Neural progenitor cell (in vitro differentiated cells): ENCODE measurements at places on chromosomes 11 and 22. TPM values are rescaled to one million over a fixed set of nuclear protein-coding genes. Genes with fewer than 3 reads are reported as not detected.
A peak's percentile ranks its signal among the peaks of the same experiment; 100 is the strongest.

GRCh38 chr22:31107894-31108218 lies 488 bp upstream of the SELENOM start:
- no peaks in the 10 kb centered on the region for H3K36me3 ChIP-seq
- no peaks in the 10 kb centered on the region for H3K4me1 ChIP-seq
- H3K27ac ChIP-seq, result no peak overlapping the region
- peaks cover 44% of the 10 kb centered on the region for H3K27me3 ChIP-seq
- H3K4me3 ChIP-seq, result peak overlapping the region; percentile 57

DNA sequence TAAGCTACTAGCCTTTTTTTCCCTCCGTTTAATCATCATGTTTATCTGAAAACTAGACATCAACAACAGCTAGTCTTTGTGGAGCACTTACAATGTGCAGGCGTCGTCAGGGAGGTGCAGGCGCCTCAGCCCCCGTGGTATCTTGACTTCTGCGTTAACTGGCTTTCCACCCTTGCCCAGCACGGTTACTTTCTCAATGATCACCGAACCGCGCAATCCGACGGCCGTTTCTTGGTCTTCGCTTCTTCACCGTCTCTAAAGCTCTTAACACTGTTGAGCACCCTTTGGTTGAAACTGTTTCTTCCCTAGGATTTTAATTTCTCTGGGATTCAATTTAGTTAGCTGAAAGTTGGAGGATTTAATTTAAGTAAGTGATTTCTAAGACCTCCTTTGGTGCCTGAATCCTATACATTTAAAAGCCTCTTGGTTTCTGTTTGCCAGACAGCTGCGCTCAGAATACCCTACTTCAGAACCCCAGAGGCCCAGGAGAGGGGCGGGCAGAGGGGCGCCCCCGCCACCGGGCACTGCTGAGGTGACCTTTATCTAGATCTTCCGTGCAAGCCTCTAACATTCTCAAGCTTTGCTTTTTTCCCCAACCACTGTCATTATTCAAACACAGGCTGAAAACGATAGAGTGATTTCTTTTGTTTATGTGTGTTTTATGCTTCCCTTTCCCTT lies 18.0 kb upstream of the TMEM218 start:
- peak overlapping the region; percentile 46 for H3K27ac ChIP-seq
- peaks cover 15% of the 10 kb centered on the region for H3K4me1 ChIP-seq
- peak; percentile 63 for DNase-seq
- no peaks in the 10 kb centered on the region for H3K36me3 ChIP-seq
- H3K27me3 ChIP-seq, result peaks cover 4% of the 10 kb centered on the region

DNA sequence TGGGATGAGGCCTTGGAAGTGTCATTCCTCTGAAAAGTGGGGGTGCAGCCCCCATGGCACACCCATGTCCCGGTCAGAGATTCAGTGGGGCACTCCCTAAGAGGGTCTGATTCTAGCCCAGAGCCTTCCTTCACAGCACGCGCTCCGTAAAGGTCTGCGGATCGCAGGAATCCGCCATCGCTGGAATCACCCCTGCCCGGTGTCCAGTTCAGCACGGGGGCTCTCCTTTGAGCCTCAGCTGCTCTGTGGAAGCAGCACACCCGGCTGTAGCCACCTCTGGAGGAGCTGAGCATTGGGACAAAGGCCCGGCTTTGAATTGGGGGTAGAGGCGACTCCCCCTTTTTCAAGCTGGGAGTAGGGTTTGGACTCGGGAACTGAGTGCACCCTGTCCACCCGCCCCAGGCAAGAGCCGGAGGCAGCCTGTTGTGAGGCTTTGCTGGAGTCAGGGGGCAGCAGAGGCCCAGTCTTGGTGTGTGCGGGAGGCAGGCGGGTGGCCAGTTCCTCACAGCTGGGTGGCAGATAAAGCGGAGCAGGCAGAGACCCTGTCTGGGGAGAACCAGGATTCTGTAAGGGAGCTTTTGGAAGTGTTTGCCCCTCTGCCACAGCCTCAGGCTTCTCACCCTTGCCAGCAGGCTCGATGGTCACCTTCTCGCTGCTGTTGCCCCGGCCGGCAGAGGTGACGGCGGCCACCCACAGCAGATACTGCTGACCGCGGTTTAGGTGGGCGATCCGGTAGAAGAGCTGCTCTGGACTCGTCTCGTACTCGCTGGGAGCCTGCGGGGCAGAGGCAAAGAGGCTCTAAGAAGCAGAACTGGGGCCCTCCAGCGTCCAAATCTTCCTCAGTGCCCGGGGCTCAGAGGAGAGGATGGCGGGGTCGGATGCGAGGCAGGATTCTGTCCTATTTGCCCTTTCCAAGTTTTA lies 115.9 kb downstream of the CEP164 start:
- no peaks in the 10 kb centered on the region for H3K36me3 ChIP-seq
- DNase-seq, result peak; percentile 88
- H3K4me3 ChIP-seq, result peak overlapping the region; percentile 29
- no peak overlapping the region for H3K27ac ChIP-seq
- peaks cover 24% of the 10 kb centered on the region for H3K27me3 ChIP-seq
- peaks cover 5% of the 10 kb centered on the region for H3K4me1 ChIP-seq

GRCh38 chr11:47414685-47415070 lies 6.3 kb downstream of the SLC39A13 start:
- no peaks in the 10 kb centered on the region for H3K36me3 ChIP-seq
- DNase-seq, result peak; percentile 1
- H3K4me3 ChIP-seq, result no peak overlapping the region
- H3K27me3 ChIP-seq, result no peaks in the 10 kb centered on the region
- H3K27ac ChIP-seq, result no peak overlapping the region

DNA sequence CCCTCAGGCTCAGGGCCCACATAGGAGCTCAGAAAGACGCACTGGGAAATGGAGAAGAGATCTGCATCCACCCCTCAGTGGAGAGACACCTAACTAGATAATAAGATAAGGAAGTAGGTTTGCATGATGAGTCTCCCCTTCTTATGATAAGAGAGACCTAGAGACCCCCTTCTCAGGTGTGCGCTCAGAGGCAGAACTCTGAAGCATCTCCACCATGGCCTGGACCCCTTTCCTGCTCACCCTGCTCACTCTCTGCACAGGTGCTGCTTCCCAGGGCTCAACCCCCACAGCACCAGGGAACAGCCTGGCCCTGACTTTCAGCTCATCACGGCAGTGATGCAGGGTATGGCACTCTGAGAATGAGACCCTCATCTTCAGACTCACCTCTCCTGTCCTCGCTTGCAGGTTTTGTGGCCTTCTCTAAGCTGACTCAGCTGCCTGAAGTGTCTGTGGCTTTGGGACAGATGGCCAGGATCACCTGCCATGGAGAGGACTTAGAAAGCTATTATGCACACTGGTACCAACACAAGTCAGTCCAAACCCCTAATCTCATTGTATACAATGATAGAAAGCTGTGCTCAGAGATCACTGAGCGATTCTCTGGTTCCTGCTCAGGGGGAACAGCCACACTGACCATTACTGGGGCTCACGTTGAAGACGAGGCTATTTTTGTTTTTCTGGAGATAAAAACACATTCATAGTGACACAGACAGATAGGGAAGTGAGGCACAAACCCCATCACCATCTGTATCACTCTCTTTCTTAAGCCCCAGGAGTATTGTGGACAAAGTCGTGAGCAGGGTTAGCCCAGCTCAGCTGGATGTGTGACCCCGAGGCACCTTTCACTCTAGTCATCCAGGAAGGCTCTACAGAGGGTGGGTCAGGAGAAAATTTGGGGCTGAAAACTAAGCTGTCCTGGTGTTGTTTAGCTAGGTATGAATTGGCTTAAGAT lies 29.7 kb upstream of the IGLL5 start:
- peaks cover 100% of the 10 kb centered on the region for H3K27me3 ChIP-seq
- no peaks in the 10 kb centered on the region for H3K36me3 ChIP-seq

KIAA1671 gene
- total RNA-seq, result 17.3 and 24.2 TPM in 2 replicates

PKP3 gene
- total RNA-seq, result 6.5 and 8.5 TPM in 2 replicates

DNA sequence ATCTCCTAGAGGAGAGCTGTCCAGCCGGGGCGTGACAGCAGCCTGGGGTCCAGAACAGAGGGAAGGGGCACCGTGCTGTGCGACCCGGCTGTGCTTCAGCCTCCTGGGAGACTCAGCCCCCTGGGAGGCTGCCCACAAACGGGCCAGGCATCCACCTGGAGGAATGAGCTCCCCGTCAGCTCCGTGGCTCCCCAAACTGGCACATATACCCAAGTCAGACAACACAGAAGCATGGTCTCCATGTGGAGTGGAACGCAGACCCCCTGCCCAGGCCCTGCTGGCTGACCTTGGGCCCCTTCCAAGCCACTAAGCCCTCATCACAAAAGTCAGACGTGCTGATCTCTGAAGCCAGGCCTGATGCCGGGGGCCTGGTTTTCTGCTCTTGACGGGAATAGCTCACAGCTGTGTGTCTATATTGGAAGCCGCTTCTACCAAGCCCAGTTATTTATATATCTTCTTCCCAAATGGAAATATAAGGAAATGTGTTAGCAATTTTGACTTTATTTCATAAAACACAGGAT lies 91.7 kb downstream of the BRD1 start:
- no peak overlapping the region for H3K27ac ChIP-seq
- DNase-seq, result no peak
- no peaks in the 10 kb centered on the region for H3K4me1 ChIP-seq
- H3K36me3 ChIP-seq, result no peaks in the 10 kb centered on the region

NXPE2 gene
- not detected in 2 replicates for total RNA-seq

OR8B3 gene
- total RNA-seq, result not detected in 2 replicates

HYOU1 gene
- 129 and 203 TPM in 2 replicates for total RNA-seq

DNA sequence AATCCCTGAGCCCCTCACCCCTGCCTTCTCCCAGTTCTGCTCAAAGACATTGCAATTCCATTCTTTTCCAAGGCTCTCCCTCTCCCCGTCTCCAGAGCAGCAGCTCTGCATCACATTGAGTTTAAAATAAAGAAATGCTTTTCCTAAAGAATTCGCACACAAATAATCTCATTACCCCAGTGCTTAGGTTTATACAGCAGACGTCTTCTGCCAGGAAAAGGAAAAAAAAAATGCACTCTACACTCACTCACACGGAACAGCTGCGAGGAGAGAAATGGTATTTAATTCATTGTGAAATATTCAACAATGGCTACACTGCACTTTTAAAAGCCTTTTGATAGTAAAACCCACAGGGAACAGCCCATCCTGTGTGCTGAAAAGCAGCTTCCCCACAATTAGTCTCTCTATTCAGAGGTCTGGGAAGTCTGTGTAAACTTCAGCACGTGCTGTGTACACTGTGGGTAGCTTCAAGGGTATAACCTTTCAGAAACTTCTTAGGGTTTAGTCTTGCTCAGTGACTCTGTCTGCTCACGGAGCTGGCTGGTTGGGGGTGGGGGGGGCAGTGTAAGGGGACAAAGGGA lies 42.8 kb downstream of the ETS1 start:
- H3K27me3 ChIP-seq, result peaks cover 99% of the 10 kb centered on the region
- H3K4me3 ChIP-seq, result peak overlapping the region; percentile 18
- H3K27ac ChIP-seq, result no peak overlapping the region
- no peaks in the 10 kb centered on the region for H3K36me3 ChIP-seq
- peak; percentile 64 for DNase-seq

DNA sequence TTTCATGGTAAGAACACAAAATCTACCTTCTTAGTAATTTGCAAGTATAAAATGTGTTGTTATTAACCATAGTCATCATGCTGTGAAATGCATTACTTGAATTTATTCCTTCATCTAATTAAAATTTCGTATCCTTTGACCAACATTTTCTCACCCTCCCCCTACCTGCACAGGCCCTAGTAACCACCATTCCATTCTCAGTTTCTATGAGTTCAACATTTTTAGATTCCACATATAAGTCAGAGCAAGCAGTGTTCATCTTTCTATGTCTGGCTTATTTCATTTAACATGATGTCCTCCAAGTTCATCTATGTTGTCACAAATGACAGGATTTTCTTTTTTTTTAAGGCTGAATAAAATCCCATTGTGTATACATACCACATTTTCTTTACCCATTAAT lies 43.5 kb upstream of the CCDC179 start:
- H3K27ac ChIP-seq, result no peak overlapping the region
- no peak overlapping the region for H3K4me3 ChIP-seq
- no peaks in the 10 kb centered on the region for H3K27me3 ChIP-seq
- H3K4me1 ChIP-seq, result peaks cover 8% of the 10 kb centered on the region
- DNase-seq, result no peak

MS4A15 gene
- total RNA-seq, result 0.09 TPM in 1 of 2 replicates, not detected in the other

GRCh38 chr11:133046252-133046651 lies 486.0 kb downstream of the OPCML start:
- H3K27me3 ChIP-seq, result no peaks in the 10 kb centered on the region
- DNase-seq, result no peak
- peaks cover under 1% of the 10 kb centered on the region for H3K4me1 ChIP-seq
- no peaks in the 10 kb centered on the region for H3K36me3 ChIP-seq
- H3K27ac ChIP-seq, result no peak overlapping the region

- no peaks in the 10 kb centered on the region for H3K36me3 ChIP-seq
- no peak overlapping the region for H3K4me3 ChIP-seq
- H3K27me3 ChIP-seq, result no peaks in the 10 kb centered on the region
- no peak overlapping the region for H3K27ac ChIP-seq
- H3K4me1 ChIP-seq, result peaks cover 22% of the 10 kb centered on the region
Observed at GRCh38 chr11:115290479-115290878, 213.7 kb downstream of the CADM1 start.

- H3K4me1 ChIP-seq, result peaks cover 21% of the 10 kb centered on the region
- peaks cover 42% of the 10 kb centered on the region for H3K27me3 ChIP-seq
- no peak overlapping the region for H3K4me3 ChIP-seq
- DNase-seq, result peak; percentile 58
- H3K27ac ChIP-seq, result no peak overlapping the region
Observed at GRCh38 chr11:43947003-43947500, 4.6 kb downstream of the C11orf96 start.

- no peaks in the 10 kb centered on the region for H3K36me3 ChIP-seq
- peaks cover 28% of the 10 kb centered on the region for H3K27me3 ChIP-seq
- DNase-seq, result peak; percentile 16
Observed at GRCh38 chr22:25896098-25896497, 154.1 kb downstream of the MYO18B start.

UPK2 gene
- 0.43 TPM in 1 of 2 replicates, not detected in the other for total RNA-seq

AIP gene
- 20.3 and 38.5 TPM in 2 replicates for total RNA-seq

KCNK4 gene
- 0.19 TPM in 1 of 2 replicates, not detected in the other for total RNA-seq

DNA sequence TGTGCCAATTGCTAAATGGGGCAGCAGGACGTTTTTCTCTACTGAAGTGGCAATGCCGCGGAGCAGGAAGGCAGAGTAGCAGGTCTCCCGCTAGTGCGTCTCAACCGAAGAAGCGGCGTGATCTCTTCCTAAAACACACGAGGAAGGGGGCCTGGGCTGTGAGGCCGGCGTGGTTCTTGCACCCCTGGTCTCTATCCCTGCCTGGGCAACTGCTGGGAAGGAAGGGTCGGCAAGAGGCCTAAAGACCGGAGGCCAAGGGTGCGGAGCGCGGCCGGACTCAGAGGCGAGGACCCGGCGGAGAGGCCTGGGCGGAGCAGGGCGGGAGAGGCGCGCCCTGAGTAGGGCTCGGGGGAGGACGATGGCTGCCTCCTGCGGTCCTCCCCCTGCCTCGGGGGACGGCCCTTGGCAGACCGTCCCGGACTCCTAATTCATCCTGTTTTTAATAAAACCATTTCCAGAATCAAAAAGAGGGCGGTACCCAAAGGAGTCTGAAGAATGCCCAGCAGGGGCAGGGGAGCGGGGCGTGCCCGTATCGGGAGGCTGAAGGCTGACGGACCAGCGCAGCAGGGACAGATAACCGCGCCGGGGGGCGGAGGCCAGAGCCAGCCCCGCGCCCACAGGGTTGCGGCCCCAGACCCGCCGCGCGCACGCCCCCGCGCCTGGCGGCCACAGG lies 572 bp upstream of the APLP2 start:
- H3K27ac ChIP-seq, result no peak overlapping the region
- H3K27me3 ChIP-seq, result peaks cover 18% of the 10 kb centered on the region
- DNase-seq, result peak; percentile 71
- H3K4me3 ChIP-seq, result peak overlapping the region; percentile 69
- H3K36me3 ChIP-seq, result no peaks in the 10 kb centered on the region
